A549 treated with AZD2906 at 1 μM for 4 hours (cell line): ENCODE measurements at places on chromosomes 2 and 18. TPM values are rescaled to one million over a fixed set of nuclear protein-coding genes. Genes with fewer than 3 reads are reported as not detected.

Gene SERPINB10
- total RNA-seq = not detected in 5 replicates

Gene CTAGE1
- not detected in 5 replicates for total RNA-seq

Gene HOXD9
- 0.83 to 1.6 TPM (median 1.2 TPM) in 5 replicates for total RNA-seq

Gene FBXO15
- total RNA-seq = 0.48 to 1.1 TPM (median 0.62 TPM) in 5 replicates

Gene DSG2
- 43.1 to 72.3 TPM (median 59.6 TPM) in 5 replicates for total RNA-seq

Gene SMYD1
- 0.01 TPM in 1 of 5 replicates, not detected in the others for total RNA-seq

Gene GALNT13
- total RNA-seq = 6.5 to 13.4 TPM (median 8.3 TPM) in 5 replicates

Gene ARHGAP25
- 0.16 to 0.35 TPM (median 0.22 TPM) in 5 replicates for total RNA-seq

Gene B3GNT7
- total RNA-seq = 1.8 to 2.4 TPM (median 2.2 TPM) in 5 replicates

Gene LINC00305
- total RNA-seq = not detected in 5 replicates

Gene KRTCAP3
- 0.47 to 0.72 TPM (median 0.61 TPM) in 4 of 5 replicates, not detected in the other for total RNA-seq

Gene SCG2
- 0.94 to 1.4 TPM (median 1.1 TPM) in 5 replicates for total RNA-seq
